Large intestine (tissue), 12 donors: ENCODE measurements at places on chromosomes 2 and 18. TPM values are rescaled to one million over a fixed set of nuclear protein-coding genes. Genes with fewer than 3 reads are reported as not detected.

Gene EIF2AK2
- 28.6 TPM for polyA plus RNA-seq

Gene CXCR2
- 0.12 TPM for polyA plus RNA-seq

GRCh38 chr18:14025306-14025940 lies 106.8 kb downstream of the ZNF519 start:
- H3K4me1 ChIP-seq: no peaks in the 10 kb centered on the region
- no peaks in the 10 kb centered on the region for H3K27me3 ChIP-seq
- no peak overlapping the region for H3K4me3 ChIP-seq
- no peak overlapping the region for H3K27ac ChIP-seq

Gene HTR2B
- polyA plus RNA-seq: 6.7 TPM

DNA sequence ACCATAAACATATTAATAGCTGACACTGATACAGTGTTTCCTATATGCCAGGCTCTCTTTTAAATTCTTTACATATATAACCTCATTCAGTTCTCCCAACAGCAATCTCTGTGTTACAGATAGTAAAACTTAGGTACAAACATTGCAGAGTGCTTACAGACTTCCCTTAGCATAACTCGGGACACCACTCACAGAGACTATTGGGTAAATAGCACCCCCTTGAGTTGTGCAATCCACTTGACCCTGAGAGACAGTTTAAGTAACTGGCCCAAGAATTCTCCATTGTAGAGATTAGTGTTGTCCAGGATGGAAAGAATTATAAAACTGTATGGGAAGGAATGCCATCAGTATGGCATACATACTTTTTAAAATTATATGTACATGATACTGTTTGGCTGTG lies 110.1 kb downstream of the POLE4 start:
- no peaks in the 10 kb centered on the region for H3K4me1 ChIP-seq
- no peak overlapping the region for H3K4me3 ChIP-seq
- H3K27ac ChIP-seq: no peak overlapping the region
- H3K27me3 ChIP-seq: no peaks in the 10 kb centered on the region
- DNase-seq: no peak

DNA sequence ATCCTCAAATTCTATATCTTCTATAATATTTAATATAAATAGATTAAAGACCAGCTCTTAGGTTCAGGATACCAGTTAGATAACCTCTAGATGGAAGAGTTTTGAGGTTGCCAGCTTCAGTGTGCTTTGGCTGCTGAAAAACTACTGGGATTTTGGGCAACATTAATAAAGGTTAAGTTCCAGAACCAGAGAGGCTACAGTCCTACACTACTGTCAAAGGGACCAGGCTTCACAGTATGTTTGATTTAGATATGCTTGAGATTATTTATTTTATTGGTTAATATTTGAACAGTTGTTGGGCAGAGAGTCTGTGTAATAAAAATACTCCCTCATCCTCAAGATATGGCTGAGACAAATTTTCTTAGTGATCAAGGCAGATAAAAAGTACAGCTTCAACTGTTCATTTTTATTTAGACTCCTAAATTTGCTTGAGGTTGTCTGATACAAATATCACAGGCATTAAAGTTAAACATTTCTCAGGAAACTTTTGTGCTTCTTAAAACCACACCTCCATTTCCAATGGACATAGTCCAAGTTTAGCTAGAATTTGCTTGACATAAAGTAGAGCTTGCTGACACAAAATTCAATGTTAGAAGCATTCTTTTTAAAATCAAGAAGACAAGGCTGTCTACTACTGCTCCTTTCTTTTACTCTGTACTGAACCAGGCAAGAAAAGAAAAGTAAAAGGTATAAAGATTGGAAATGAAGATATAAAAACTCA lies 19.7 kb upstream of the TMEM17 start:
- no peaks in the 10 kb centered on the region for H3K27me3 ChIP-seq
- H3K4me3 ChIP-seq: no peak overlapping the region
- no peak for DNase-seq
- no peak overlapping the region for H3K27ac ChIP-seq
- H3K4me1 ChIP-seq: peaks cover 7% of the 10 kb centered on the region

Gene DSEL
- 8.4 TPM for polyA plus RNA-seq

GRCh38 chr2:9474361-9475057 lies at the start of gene IAH1:
Gene IAH1, plus strand, starts transcription at chr2:9474551. Its CDS starts 16 bp downstream, at chr2:9474567.
- H3K27ac ChIP-seq: peak within 1 kb of the TSS; percentile 47
- peak; percentile 85 for DNase-seq
- peaks cover 29% of the 10 kb centered on the region for H3K36me3 ChIP-seq
